ENCODE measurements at places on chromosomes 6 and 20. TPM values are rescaled to one million over a fixed set of nuclear protein-coding genes. Genes with fewer than 3 reads are reported as not detected.

DNA sequence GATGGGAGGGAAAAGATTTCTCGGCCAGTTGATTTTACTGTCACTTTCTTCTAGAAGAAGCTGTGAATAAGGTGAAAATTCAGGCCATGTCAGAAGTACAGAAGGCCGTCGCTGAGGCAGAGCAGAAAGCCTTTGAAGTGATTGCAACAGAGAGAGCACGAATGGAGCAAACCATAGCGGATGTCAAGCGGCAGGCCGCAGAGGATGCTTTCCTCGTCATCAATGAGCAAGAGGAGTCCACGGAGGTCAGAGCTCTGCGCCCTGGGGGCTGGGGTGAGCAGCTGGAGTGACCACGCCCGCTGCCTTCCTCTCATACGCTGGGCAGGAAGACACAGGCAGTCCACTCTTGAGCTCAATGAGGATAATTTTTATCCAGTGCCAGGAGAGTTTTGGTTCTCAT is 21.8 kb upstream of the C20orf144 start:
- DNase-seq, result no peak

- DNase-seq, result no peak
Measured at GRCh38 chr20:63697868-63698545, 1.6 kb downstream of the TNFRSF6B start.

DNA sequence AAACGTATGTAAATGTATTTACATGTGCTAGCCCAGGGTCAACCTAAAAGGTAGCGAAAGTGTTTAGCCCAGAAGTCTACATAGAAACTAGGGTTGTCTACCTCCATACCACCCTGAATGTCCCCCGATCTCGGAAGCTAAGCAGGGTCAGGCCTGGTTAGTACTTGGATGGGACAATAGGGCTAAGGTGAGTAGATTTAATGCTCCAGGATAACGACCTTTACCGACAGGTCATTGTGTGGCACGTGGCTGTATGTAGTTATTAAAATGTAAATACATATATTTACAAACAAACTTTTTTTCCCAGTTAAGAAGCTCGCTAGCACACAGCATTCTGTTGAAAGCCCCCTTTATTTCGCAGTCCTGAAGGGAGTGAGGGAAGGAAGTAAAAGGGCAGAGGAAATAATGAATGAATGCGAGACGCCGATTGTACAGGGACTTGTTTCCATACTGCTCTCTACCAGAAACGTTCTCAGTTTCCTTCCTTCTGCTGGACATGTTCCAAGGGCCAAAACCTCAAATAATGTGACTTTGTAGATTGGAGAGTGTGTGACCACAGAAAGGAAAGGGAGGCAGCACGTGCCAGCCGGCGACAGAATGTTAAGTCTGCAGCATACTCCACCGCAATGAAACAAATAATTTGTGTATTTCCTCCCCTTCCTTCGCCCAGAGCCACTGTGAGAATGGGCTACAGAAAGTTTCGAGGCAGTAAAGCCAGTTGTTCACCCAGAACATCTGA is 612 bp downstream of the ADAT2 start:
- peak; percentile 32 for DNase-seq

GRCh38 chr6:31879901-31880300 is 1.1 kb upstream of the SLC44A4 start:
- peak; percentile 63 for DNase-seq

DNA sequence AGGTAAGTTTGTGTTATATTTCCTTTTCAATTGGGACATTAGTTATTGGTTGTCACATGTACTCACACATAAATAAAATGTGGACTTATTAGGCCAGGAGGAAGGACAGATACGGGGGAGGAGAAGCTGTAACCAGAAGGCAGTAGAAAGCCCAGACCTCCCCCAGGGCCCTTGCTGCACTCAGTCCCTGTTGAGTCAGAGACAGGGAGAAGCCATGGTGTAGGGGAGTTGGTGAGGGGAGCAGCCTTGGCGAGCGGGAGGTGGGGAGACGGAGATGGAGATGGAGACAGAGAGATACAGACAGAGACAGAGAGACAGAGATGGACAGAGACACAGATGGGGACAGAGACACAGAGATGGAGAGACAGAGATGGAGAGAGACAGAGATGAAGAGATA is 263.2 kb downstream of the DLL1 start:
- no peak for DNase-seq

DNA sequence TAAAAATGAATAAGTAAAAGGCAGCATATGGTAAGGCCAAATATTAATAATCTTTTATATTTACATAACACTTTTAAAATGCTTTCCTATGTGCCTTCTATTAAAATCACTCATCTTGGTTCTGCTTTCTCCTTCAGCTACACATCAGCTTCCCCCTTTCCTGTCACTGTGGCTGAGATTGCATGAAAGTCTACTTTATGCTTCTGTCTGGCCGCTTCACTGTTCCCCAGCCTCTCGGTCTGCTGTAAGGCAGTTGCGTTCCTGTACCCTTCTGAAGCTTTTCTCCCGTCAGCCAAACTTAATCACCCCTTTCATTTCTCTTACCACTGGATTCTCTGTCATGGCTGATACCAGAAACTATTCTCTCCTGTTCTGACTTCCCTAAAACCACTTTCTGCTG is 34.6 kb downstream of the SOX4 start:
- DNase-seq, result no peak

GRCh38 chr6:36752187-36752885 is 54.7 kb downstream of the RAB44 start:
- DNase-seq, result peak; percentile 77

DNA sequence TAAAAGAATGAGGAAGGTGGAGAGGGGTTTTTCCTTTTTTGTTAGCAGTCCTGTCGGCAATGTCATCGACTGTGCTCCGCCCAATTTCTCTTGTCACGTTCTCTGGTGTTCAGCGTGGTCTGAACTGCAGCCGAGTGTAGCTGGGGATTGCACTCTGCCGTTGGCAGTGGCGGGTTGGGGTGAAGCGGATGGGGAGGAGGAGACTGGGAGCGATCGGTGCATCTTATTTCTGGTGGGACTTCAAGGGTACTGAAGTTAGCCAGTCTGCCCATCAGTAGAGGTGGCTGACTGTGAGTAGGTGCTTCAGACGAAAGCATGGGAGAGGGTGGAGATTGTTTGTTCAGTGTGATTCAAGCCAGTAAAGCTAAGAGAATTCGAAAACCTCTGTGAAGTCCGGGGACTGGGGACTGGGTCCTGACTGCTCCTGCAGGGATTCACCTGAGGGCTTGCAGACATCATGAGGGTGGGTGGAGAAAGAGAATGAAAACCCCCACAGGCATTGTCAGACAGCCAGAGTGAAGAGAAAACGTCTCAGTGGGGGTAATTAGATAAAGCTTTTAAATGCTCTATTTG is 5.1 kb downstream of the RREB1 start:
- DNase-seq, result peak; percentile 56

DNA sequence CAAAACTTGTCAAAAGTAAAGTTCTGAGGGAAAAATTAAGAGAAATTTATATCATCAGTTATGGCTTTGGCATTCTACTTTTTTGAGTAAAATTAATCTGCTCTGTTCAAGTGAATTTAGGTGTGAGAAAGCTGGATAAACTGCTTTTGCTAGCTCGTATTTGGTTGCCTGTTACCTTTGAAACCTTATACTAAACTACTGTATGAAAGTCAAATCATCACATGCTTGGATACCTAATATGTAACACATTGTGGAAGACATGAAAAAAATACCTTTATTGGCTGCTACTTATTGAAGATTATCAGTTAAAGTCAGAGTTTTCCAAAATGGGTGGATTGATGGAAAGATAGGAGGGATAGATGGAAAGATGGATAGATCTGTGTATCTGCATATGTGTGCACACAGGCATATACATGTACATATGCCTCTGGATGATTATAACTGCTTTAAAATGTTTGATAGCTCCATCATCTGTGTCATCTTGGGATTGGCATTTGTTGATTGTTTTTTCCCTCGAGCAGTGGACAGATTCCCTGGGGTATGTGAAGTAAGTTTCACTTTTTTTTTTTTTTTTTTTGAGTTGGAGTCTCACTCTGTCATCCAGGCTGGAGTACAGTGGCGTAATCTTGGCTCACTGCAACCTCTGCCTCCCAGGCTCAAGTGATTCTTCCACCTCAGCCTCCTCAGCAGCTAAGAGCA is 24.3 kb downstream of the SCAF8 start:
- DNase-seq, result no peak

GRCh38 chr20:7696311-7696710 is 243.9 kb downstream of the HAO1 start:
- DNase-seq, result no peak

- no peak for DNase-seq
Measured at GRCh38 chr20:32635764-32636163, 38.0 kb downstream of the C20orf203 start.

GRCh38 chr6:148405894-148406293 is 63.3 kb downstream of the SASH1 start:
- DNase-seq, result no peak

- DNase-seq, result no peak
Measured at GRCh38 chr20:8662433-8662954, 406.4 kb upstream of the PLCB4 start.

- DNase-seq, result no peak
Measured at GRCh38 chr6:108622641-108623298, 62.1 kb downstream of the FOXO3 start.

GRCh38 chr6:119728220-119728750 is 378.7 kb upstream of the MAN1A1 start:
- no peak for DNase-seq

GRCh38 chr6:2108700-2109306 is 136.6 kb downstream of the GMDS start:
- no peak for DNase-seq

GRCh38 chr20:57902473-57902872 is 192.7 kb upstream of the PMEPA1 start:
- DNase-seq, result no peak

GRCh38 chr6:7675353-7675945 is 50.5 kb upstream of the BMP6 start:
- DNase-seq, result no peak

DNA sequence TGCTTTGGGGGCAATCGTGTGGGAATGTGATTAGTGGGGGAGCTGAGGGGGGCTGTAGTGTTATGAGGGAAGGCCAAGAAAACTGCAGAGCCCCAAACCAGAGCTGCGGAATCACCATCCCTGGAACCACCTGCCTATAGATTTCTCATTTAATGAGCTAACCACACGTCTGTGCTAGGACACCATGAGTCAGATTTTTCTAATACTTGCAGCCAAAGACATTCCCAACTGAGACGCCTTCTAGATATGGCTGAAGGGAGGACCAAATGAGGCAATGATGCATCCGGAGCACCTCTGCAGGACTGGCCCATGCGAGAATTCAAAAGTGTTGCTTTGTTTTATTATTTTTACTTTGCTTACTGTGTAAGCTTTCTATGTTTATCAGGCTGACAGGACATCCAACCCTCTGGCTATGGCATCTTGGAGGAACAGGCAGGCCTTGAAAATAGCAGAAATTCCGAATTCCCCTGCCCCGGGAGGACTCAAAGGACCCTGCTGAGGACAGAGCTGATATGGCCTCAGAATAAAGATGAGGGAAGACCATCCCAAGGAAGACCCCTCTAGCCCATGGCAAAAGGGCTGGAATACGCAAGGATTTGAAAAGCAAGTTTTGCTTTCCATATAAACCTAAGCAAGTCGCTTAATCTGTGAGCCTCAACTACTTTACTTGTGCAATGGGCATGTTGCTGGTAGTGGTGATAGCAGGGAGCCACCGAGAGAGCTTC is 3.1 kb upstream of the PTGIS start:
- no peak for DNase-seq

GRCh38 chr6:1762203-1762602 is 152.5 kb downstream of the FOXC1 start:
- DNase-seq, result no peak

DNA sequence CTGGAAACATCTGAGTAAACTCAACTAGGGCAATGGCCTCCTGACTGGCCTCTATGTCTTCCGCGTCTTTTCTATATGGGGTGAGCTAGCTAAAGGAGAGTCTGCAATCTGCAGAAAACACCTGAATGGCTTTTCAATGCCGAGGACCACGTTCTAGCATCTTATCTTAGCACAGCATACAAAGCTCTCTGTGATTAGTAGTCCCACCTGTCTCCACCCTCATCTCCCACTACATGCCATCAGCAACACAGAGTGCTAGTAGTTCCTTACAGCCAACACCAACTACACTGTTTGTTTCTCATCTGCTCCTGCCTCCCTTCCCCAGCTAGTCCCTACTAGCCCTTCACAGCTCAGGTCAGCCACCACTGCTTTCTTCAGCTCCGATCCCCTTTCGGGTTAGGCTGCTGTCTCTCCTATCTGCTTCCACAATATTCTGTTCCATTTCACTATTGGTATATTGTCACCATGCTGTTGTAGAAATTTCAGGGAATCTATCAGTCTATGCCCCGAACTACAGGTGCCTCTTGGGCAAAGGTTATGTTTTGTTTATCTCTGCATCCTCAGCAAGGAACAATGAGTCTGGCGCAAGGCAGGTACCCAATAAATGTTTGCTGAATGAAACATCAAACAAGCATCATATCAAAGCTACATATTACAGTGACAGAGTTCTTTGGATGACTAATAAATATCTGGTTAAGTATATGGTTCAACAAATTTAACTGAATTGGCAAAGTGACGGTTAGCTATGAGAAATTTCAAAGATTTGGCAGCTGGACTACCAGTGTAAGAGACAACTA is 12.2 kb downstream of the LYRM4 start:
- no peak for DNase-seq

DNA sequence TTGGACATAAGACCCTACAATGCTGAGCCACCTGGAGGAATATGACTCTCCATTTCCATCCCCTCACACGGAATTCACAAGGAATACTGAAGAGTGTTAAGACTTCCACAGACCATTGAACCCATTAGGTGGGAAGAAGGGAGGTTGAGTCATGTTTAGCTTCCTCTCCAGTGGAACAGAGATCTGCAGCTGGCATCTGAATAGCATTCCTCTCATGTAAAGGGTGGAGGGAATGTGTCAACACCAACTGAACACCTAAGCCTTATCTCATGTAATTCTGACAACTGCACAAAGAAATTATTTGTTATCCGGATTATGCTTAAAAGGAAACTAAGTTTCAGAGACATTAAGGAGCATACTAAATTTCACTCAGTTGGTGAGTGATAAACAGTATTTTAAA is 705.9 kb downstream of the MAFB start:
- DNase-seq, result no peak

GRCh38 chr20:25126204-25127029 is 44.5 kb upstream of the VSX1 start:
- no peak for DNase-seq

The C6orf15 gene
- total RNA-seq, result not detected

The IRF4 gene
- total RNA-seq, result 11.0 TPM

The RBM24 gene
- 3.2 TPM for total RNA-seq

The SLC22A16 gene
- not detected for total RNA-seq

The SASH1 gene
- total RNA-seq, result 19.6 TPM

The PTCRA gene
- not detected for total RNA-seq

The MOCS1 gene
- total RNA-seq, result 18.8 TPM

The KIAA0408 gene
- total RNA-seq, result 1.5 TPM

The SLC22A1 gene
- total RNA-seq, result 3.1 TPM

The HLA-DOB gene
- total RNA-seq, result 0.64 TPM

The CCDC170 gene
- 0.67 TPM for total RNA-seq

The DAAM2 gene
- 7.1 TPM for total RNA-seq

The POU5F1 gene
- total RNA-seq, result 6.3 TPM

The TMEM63B gene
- 99.7 TPM for total RNA-seq

The MMP24OS gene
- total RNA-seq, result 109 TPM

All from left colon (tissue), 2 donors.